A549 treated with AZD2906 at 1 μM for 4 hours (cell line): ENCODE measurements at places on chromosomes 2 and 18. TPM values are rescaled to one million over a fixed set of nuclear protein-coding genes. Genes with fewer than 3 reads are reported as not detected.

The MALT1 gene
- total RNA-seq = 7.5 to 9.9 TPM (median 8.8 TPM) in 5 replicates

The KCNK3 gene
- total RNA-seq = 0.49 to 0.90 TPM (median 0.77 TPM) in 5 replicates

The CROCC2 gene
- not detected in 5 replicates for total RNA-seq

The LNPK gene
- total RNA-seq = 10.8 to 15.0 TPM (median 12.9 TPM) in 5 replicates

The CBLN2 gene
- total RNA-seq = 0.04 to 0.18 TPM (median 0.07 TPM) in 5 replicates

The EML4 gene
- 22.2 to 29.7 TPM (median 24.1 TPM) in 5 replicates for total RNA-seq

The TSN gene
- total RNA-seq = 54.3 to 60.3 TPM (median 59.0 TPM) in 5 replicates

The HOXD12 gene
- not detected in 5 replicates for total RNA-seq

The C2orf92 gene
- 0.33 to 1.0 TPM (median 0.79 TPM) in 5 replicates for total RNA-seq

The UGT1A8 gene
- 0.03 to 0.10 TPM (median 0.07 TPM) in 3 of 5 replicates, not detected in the others for total RNA-seq

The CLEC4F gene
- not detected in 5 replicates for total RNA-seq

The ANKRD44 gene
- 1.4 to 3.2 TPM (median 2.2 TPM) in 5 replicates for total RNA-seq

The RAPGEF4 gene
- total RNA-seq = 0.16 to 0.35 TPM (median 0.18 TPM) in 5 replicates

The IL36RN gene
- total RNA-seq = 0.02 to 0.11 TPM (median 0.02 TPM) in 3 of 5 replicates, not detected in the others

The ASNSD1 gene
- total RNA-seq = 28.5 to 41.3 TPM (median 33.0 TPM) in 5 replicates

The DOK6 gene
- total RNA-seq = not detected in 5 replicates

The ANKRD29 gene
- 13.8 to 18.8 TPM (median 17.3 TPM) in 5 replicates for total RNA-seq

The ZC3H15 gene
- 73.0 to 92.4 TPM (median 76.9 TPM) in 5 replicates for total RNA-seq

The UGT1A6 gene
- total RNA-seq = 0.72 to 1.1 TPM (median 0.89 TPM) in 5 replicates

The ACSL3 gene
- 147 to 197 TPM (median 149 TPM) in 5 replicates for total RNA-seq

The FBXO36 gene
- 0.93 to 1.7 TPM (median 1.3 TPM) in 5 replicates for total RNA-seq

The PGAP1 gene
- 2.0 to 2.5 TPM (median 2.3 TPM) in 5 replicates for total RNA-seq

The SNORC gene
- total RNA-seq = 4.1 to 11.5 TPM (median 10.4 TPM) in 5 replicates

The PAIP2B gene
- 0.20 to 0.27 TPM (median 0.23 TPM) in 5 replicates for total RNA-seq

The NEDD4L gene
- total RNA-seq = 35.5 to 42.1 TPM (median 38.9 TPM) in 5 replicates

The ADAM23 gene
- total RNA-seq = 8.4 to 10.3 TPM (median 9.1 TPM) in 5 replicates

The STEAP3 gene
- 44.8 to 53.7 TPM (median 48.2 TPM) in 5 replicates for total RNA-seq

The UGT1A3 gene
- total RNA-seq = 0.05 to 0.09 TPM (median 0.07 TPM) in 4 of 5 replicates, not detected in the other

The ANKRD30BL gene
- total RNA-seq = not detected in 5 replicates

The EVA1A gene
- 7.8 to 10.1 TPM (median 8.6 TPM) in 5 replicates for total RNA-seq

The WDCP gene
- 12.6 to 14.4 TPM (median 14.2 TPM) in 5 replicates for total RNA-seq

The CCDC85A gene
- 0.31 to 0.46 TPM (median 0.35 TPM) in 5 replicates for total RNA-seq

The DHRS9 gene
- 3.1 to 3.9 TPM (median 3.4 TPM) in 5 replicates for total RNA-seq

The PPP1R1C gene
- 1.3 to 2.1 TPM (median 1.6 TPM) in 5 replicates for total RNA-seq

The ARHGAP15 gene
- not detected in 5 replicates for total RNA-seq

The GAL3ST2 gene
- total RNA-seq = 0.11 to 0.37 TPM (median 0.25 TPM) in 5 replicates

The EVX2 gene
- total RNA-seq = 0.01 TPM in 1 of 5 replicates, not detected in the others

The PCARE gene
- not detected in 5 replicates for total RNA-seq

The RNF152 gene
- total RNA-seq = 0.04 to 0.22 TPM (median 0.19 TPM) in 5 replicates

The CPO gene
- total RNA-seq = 0.05 to 0.11 TPM (median 0.09 TPM) in 4 of 5 replicates, not detected in the other

The PID1 gene
- total RNA-seq = 4.0 to 5.3 TPM (median 4.5 TPM) in 5 replicates

The ALPP gene
- total RNA-seq = 16.1 to 18.1 TPM (median 16.2 TPM) in 5 replicates

The PROM2 gene
- total RNA-seq = 0.02 to 0.34 TPM (median 0.08 TPM) in 3 of 5 replicates, not detected in the others

The EGR4 gene
- total RNA-seq = 0.19 to 0.32 TPM (median 0.25 TPM) in 5 replicates

The MPPE1 gene
- total RNA-seq = 16.6 to 20.6 TPM (median 19.0 TPM) in 5 replicates

The FLACC1 gene
- 0.14 to 0.20 TPM (median 0.17 TPM) in 3 of 5 replicates, not detected in the others for total RNA-seq

The MAP3K19 gene
- total RNA-seq = not detected in 5 replicates

The LRRTM4 gene
- total RNA-seq = not detected in 5 replicates

The ASB18 gene
- total RNA-seq = not detected in 5 replicates

The ARHGEF4 gene
- total RNA-seq = 10.2 to 11.8 TPM (median 11.0 TPM) in 5 replicates

The CNGA3 gene
- 0.02 to 0.11 TPM (median 0.03 TPM) in 4 of 5 replicates, not detected in the other for total RNA-seq

The BIN1 gene
- 31.2 to 35.4 TPM (median 33.6 TPM) in 5 replicates for total RNA-seq

The ESPNL gene
- total RNA-seq = 0.07 to 0.22 TPM (median 0.14 TPM) in 5 replicates
